Stimulated activated CD8-positive, alpha-beta memory T cell treated with anti-CD3 and anti-CD28 coated beads, Interleukin-7, amount 100 ng/mL, for 48 hours (primary cell): ENCODE measurements at places on chromosomes 7 and 10.
A peak's percentile ranks its signal among the peaks of the same experiment; 100 is the strongest.

DNA sequence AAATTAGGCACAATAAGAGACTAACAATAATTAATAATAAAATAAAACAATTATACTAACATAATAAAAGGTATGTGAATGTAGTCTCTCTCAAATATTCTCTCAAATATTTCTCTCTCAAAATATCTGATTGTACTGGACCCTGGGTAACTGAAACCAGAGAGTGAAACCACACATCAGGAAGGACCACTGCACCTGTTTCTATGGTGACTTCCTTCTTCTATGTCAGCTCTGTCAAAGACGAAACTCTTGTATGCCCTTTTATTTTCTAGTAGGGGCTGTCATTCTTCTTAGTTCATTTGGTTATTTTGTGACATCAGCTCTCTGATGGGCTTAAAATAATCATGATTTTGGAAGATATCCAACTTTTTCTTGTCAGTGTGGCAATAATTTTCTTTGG is 428.0 kb upstream of the TPK1 start:
- DNase-seq, result no peak

DNA sequence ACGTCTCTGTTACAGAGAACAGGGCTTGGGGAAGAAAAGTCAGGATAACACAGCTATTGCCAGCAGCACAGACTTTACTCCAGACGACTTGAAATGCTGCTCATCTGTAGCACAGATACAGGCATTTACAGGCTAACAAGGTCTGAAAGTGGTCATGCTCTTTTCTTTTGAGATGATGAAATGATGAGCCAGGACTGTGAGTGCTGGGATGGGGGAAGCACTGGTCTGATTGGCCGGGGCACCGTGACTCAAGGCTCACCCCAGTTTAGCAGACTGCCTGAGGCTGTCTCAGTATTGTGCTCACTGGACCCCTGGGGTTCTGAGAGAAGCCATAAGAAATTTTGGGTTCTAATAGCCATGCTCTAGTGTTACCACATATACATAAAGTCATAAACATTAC is 12.4 kb downstream of the SMKR1 start:
- no peak for DNase-seq

- no peak for DNase-seq
Measured at GRCh38 chr7:112868609-112869008, 78.4 kb upstream of the TMEM168 start.

GRCh38 chr10:83927166-83927565 is 212.1 kb upstream of the GHITM start:
- no peak for DNase-seq

GRCh38 chr10:12710594-12711349 is 290.7 kb downstream of the CCDC3 start:
- DNase-seq, result peak; percentile 64

- peak; percentile 33 for DNase-seq
Measured at GRCh38 chr7:39950473-39951225, 593 bp downstream of the CDK13 start.

GRCh38 chr10:101564490-101564991 is 23.5 kb downstream of the POLL start:
- no peak for DNase-seq

GRCh38 chr10:92832998-92833650 is 15.2 kb upstream of the EXOC6 start:
- peak; percentile 10 for DNase-seq

DNA sequence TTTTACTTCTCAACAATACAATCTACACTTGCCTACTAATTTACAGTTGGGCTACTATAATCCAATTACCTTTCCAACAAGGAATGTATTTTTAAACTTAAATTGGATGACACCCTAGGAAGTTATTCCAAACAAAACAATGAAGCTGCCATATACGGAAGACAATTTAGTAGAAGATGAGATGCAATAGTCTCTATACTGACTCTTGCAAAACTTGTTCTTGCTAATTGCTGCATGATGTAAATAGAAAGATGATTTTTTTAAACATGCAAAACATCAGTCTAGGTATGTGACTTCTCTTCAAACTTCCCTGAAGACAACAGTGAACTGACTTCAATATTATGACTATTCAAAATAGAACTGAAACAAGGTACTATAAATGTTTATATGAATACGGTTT is 17.6 kb downstream of the NT5C3A start:
- DNase-seq, result no peak

DNA sequence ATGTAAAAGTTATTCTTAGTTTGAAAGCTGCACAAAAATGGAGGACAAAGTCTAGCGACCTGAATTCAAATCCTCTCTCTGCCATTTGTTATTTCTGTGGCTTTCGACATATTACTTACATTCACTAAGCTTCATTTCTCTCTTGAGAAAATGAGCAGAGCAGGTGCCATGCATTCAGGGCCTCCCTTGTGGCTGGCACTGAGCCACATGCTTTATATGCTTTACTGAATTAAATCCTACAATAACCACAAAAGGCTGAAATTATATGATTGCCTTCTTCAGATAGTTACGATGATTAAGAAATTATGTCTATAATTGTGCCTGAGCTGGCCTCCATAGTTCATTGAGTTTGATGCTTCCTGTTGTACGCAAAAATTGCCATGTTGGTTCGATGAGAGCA is 98.7 kb downstream of the NPSR1 start:
- DNase-seq, result no peak
